ENCODE measurements at places on chromosomes 7 and 10.
A peak's percentile ranks its signal among the peaks of the same experiment; 100 is the strongest.

- no peak for DNase-seq
These were observed 38.8 kb downstream of the TMEM270 start for GRCh38 chr7:73899731-73900142.

DNA sequence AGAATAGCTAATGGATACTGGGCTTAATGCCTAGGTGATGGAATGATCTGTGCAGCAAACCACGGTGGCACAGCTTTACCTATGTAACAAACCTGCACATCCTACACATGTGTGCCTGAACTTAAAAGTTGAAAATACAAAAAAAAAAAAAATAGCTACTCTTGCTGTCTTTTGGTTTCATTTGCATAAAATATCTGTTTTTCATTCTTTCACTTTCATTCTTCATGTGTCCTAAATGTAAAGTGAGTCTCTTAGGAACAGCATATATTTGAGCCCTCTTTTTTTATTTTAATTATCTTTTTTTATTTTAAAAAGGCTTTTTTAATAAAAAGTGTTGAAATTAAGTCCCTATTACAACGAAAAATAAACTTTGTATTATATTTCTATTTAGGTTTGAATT is 836.1 kb upstream of the KCND2 start:
- no peak for DNase-seq

DNA sequence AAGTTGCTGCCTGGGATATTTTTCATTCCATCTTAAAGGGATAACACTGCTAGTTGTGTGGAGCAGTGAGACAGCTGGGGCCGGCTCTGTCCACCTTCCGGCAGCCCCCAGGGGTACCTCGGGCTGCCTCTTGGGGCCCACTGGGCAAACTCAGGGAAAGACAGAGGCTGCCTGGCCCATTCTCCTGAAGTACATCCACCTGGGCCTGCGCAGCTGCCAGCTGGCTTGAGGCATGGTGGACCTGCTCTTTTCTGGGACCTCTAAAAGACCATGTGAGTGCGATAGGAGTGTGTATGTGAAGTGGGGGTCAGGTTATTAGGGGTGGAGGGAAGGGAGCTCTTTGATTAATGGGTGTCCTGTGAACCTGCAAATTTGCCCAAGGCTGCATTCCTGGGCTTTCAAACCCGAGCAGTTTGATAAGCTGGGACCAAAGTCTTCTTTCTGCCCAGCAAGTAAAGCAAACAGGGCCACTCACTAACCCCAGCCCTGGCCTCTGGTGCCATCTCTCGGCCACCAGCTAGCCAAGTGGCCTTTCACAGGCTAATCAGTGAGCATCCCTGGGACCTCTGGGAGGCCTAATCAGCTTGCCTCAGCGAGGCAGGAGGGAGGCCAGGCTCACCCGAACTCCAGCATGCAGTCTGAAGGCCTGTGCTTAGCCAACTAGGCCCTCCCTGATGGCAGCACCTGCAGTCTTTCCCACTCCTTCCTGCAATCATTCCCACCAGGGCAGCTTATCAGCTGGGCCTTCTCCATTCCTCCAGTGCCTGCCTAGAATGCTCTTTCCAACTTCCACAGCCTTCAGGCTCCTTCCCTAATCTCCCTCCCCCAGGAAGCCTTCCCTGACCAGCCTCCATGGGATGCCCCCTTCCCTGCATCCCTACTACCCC is 954.7 kb upstream of the ZNF722 start:
- DNase-seq: no peak

DNA sequence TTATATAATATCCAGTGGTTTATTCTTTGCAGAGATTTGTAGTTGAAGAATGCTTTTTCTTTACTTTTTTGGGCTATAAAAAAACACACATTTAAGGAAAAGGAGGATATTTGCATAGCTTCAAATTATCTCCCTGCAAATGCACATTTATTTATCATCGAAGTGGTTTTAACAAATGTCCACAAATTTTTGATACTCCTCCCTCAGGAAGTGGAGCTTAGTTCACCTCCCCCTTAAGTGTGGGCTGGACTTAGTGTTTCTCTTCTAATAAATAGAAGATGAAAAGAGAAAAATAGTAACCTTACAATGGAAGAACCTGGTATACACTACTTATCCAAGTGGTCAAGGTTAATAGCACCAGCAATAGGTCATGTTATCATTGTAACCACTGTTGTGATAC is 537.6 kb downstream of the ARL4A start:
- DNase-seq: no peak

DNA sequence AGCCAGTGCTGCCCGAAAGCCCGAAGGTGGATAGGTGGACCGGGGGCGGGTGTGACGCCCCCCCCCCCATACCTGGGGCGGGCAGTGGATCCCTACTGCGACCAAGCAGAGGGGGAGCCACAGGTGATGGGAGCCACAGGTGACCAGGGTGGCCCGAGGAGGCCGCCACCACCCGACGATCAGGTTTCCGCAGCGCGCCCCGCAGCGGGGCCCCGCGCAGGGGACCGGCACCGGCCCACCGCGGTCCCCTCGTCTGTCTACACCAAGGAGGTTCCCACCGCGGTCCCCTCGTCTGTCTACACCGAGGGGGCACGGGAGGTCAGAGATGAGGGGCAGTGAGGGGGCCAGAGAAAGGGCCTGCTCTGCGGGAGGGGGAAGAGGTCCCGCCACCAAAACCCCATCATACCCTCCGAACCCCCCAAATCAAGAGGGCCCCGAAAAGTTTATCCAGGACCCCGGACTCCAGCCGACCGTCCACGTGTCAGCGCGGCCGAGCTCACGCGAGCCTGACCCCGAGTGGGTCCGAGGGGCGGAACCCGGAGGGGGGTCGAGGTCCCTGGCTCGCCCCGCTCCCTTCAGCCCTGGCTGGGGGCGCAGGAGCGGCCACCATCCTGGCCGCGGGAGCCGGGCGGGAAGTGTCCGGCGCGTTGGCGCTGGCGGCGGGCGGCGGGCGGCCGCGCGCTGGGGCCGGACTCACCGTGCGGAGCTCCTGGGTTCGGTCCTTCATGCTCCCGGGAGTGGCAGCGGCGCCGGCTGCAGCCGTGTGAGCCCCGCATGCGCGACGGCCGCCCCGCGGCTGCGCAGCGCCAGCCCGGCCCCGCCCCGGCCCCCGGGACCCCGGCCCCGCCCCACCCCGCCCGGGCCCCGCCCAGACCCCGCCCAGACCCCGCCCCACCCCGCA is at the start of gene STX1A:
Gene STX1A, minus strand, starts transcription at position 765 of the 901 bp plus-strand sequence. Its CDS starts 38 bp downstream, at position 727.
- peak; percentile 54 for DNase-seq

DNA sequence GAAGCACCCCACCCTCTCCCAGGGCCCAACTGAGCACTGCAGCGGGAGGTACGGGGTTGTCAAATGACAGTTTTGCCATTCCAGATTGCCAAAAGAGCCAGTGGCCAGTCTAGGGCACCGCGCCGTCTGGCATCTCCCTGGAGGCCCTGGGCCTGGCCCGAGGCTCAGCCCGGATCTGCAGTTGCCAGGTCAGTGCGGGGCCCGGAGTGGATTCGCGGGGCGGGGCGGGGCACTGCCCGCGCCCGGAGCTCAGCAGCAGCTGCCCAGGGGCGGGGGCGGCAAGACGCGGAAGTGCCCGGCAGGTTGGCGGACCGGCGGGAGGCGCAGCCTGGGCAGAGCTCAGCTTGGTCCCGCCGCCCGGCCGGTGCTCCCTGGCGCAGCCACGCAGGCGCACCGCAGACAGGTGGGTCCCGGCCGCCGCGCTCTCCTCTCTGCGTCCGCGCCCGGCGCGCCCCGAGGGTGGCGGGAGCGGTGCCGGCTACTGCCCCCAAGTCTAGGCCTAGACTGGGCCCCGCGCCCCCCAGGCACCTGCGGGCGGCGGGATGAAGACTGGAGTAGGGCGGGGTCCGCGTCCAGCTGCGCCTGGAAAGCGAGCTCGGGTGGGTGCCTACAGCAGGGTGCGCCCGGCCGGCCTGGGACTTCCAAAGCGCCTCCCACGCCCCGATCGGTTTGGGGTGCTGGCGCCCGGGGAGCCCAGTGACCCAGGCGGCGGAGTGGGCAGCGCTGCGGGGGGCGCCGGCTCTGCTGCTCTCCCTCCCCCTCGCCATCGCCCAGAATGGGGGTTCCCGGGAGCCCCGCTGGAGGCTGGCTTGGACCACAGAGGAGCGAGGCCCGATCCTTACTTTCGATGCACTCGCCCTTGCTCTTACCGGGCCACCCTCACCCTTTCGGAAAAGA is at the start of gene IRF5:
Gene IRF5, plus strand, starts transcription at position 281 of the 897 bp plus-strand sequence. CDS start 4,155 bp downstream, outside the sequence.
- DNase-seq: no peak

- DNase-seq: no peak
These were observed 245.9 kb upstream of the PHYHIPL start for GRCh38 chr10:58930500-58930899.

Data from thymus (tissue), 14 donors.